ENCODE measurements at places on chromosomes 13 and 19.

- DNase-seq, result no peak
Measured at GRCh38 chr13:83796364-83796763, 85.9 kb downstream of the SLITRK1 start.

GRCh38 chr13:27264648-27265047 lies 6.0 kb upstream of the RASL11A start:
- no peak for DNase-seq

DNA sequence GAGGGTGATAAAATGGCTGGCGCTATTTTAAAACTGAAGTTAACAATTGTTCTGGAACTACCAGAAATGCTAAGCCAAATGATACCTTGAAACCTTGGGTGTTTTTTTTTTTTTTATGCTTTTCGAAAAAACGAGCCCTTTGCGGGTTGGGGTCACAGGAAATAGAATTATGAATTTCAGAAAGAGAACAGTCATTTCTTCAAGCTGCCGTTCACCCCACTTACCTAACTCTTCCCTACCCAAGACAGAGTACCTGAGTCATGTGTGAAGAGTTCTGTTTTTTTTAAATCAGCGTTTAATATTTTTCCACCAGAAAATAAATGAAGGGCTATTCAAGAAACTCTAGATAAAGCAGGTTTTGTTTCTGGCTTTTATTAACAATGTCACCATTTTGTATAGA lies 35.3 kb downstream of the KLF2 start:
- DNase-seq, result no peak

DNA sequence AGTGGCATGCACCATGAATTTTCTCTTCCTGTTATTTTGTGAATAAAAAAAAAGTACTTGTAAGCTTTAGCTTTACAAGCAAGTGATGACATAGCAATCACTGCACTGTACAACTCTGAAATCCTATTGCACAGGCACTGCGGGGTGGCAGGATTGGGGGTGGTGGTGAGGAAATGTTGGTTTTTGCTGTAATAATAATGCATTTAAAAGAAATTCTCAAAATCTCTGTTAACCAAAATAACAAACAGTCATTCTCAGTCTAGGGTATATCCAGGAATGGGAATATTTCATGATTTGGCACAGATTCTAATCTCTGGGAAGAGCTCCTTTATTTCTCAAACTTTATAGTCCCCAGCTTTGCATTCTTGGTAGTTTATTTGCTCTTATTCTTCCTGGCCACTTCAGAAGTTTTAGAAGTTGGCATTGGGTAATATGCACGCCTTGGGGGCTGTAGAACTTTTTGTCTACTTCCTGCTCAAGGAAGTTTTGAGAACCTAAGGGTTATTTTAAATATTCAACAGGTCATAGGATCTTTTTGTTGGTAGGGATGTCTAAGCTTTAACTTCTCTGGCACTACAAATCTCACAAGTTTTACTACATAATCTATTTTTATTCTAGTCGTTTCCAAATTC lies 353.0 kb upstream of the KLF12 start:
- DNase-seq, result no peak

DNA sequence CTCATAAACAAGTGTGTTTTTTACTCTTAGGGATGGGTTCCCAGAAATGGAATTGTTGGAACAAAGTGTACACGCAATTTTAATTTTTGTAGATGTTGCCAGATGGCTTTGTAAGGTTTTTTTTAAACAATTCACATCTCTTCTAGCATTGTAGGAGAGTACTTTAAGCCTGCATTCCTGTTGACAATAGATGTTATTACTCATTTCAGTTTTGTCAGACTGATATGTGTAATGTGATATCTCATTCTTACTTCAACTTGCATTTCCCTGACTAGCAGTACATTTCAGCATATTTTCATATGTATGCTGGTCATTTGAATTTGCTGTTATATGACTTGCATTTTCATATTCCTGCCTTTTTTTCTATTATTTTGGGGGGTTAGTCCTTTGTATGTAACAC lies 186.6 kb upstream of the SLITRK6 start:
- DNase-seq, result no peak

DNA sequence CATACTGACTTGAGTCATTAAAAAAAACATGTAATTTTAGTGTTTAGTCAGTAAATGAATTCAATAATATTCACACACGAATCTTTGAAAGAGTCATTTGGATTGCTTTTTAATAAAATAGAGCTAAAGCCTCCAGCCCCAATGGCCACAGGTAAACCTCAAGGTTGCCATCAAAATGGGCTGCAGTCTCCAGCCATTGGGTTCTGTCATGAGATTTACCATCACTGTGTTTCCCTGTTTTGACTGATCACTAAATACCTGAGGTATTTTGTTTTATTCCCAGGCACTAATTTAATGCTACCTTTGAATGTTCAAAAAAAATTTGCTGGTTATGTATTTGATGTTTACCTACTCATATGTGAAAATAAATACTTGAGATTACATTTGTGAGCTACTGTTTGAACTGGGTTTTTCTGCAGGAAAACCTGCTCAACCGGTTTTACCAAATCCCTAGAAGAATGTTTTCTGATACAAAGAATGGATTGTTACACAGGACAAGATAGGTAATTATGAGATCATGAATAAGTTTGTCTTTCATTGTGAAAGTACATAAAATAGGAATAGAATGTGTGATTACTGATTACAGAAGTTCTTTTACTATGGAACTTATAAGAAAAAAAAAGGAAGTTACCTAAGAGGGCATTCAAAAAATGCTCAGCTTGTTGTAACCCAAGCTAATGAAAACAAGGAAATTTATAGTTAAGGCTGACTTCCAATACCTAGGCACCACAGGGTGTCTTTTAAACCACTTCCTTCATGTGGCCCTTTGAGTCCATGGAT lies 391.3 kb downstream of the EFNB2 start:
- no peak for DNase-seq

DNA sequence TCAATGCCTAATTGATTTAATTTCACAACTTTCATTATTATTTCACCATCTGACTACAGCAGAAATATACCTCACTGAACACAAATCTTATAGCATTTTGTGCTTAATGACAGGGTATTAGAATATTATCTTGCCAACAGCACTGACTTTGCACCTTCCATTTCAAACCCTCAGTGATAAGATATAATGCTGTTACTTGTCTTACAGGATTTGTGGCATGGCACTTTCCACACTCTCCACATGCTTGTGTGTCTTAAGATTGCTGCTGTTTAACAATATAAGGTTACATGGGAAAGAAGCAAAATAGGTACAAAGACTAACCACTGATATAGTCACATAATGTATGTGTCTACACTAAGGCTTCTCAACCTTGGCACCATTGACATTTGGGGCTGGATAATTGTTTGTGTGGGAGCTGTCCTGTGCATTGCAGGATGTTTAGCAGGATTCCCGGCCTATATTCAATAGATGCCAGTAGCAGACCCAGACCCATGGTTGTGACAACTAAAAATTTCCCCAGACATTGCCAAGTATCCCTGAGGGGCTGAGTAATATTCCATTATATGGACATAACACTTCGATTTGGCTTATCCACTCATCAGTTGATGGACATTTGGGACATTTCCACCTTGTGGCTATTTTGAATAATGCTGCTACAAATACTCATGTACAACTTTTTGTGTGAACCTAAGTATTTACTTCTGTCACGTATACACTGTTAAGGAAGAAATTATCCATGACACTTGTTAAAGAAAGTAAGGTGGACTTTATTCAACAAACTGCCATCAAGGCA lies 5.7 kb upstream of the DIAPH3 start:
- no peak for DNase-seq

GRCh38 chr13:51063909-51064308 lies 47.2 kb downstream of the C13orf42 start:
- DNase-seq, result no peak

GRCh38 chr13:102325321-102325720 lies 76.5 kb downstream of the FGF14 start:
- no peak for DNase-seq

GRCh38 chr13:91384896-91385295 lies 13.5 kb upstream of the GPC5 start:
- DNase-seq, result no peak

DNA sequence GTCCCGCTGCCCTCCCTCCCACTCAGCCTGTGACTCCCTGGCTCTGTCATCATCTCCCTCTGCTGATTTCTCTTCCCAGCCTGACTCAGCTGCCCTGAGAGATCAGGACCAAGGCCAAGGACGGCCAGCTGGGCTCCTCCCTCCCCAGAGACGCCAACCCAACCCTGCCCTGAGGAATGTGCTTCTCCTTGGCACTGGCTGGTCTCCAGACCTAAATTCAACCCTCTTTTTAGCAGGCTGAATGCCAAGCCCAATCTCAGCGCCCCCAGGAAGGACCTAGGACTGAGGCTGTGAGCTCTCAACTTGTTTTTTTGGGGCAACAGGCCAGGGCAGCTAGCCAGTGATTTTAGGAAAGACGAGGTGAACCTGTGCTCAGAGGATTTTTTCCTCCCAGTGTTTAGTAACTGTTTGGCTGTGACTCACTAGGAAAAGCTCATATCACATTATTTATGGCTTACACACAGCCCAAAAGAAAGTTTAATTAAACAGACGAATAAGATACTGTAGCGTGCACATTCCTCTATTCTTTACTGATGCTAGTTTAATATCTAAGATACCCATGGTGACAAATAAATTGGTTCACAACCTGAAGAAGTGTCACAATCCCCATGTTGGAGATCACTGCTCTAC lies 7.4 kb upstream of the IGFL1 start:
- DNase-seq, result no peak

GRCh38 chr13:53068585-53069520 lies 40.2 kb downstream of the OLFM4 start:
- no peak for DNase-seq

GRCh38 chr13:114031631-114032030 lies 57.8 kb upstream of the C13orf46 start:
- DNase-seq, result no peak

All from effector CD8-positive, alpha-beta T cell (primary cell).